ENCODE measurements at places on chromosomes 2 and 18. TPM values are rescaled to one million over a fixed set of nuclear protein-coding genes. Genes with fewer than 3 reads are reported as not detected.

The UGT1A10 gene
- total RNA-seq = 0.23 TPM

The DNAJC5G gene
- 0.39 TPM for total RNA-seq

The SAG gene
- total RNA-seq = not detected

The ERBB4 gene
- total RNA-seq = 1.4 TPM

Data from GM23338 (cell line).